ENCODE measurements at places on chromosomes 16 and 17.

DNA sequence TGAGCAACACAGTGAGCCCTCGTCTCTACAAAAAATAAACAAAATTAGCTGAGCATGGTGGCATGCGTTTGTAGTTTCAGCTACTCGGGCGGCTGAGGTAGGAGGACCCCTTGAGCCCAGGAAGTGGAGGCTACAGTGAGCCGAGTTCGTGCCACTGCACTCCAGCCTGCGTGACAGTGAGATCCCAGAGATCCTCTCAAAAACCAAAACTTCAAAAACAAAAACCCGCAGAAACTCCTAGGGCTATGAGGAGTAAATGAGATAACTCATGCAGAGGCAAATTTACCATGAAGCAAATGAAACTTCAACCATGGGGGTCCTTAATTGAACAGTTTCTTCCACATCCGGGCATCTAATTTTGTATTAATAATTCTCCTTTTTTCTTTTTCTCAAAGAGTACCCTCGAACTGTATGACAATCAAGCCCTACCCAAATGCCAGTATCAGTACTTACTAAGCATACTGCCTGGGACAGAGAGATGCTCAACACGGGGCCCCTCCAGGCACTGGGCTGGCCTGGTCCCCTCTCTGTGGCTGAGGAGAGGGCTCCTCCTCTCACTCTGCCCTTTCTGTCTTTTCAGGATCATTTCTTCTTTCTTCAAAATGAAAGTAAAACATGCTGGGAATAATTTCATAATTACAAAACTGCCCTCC is 789 bp upstream of the PIPOX start:
- DNase-seq = no peak

DNA sequence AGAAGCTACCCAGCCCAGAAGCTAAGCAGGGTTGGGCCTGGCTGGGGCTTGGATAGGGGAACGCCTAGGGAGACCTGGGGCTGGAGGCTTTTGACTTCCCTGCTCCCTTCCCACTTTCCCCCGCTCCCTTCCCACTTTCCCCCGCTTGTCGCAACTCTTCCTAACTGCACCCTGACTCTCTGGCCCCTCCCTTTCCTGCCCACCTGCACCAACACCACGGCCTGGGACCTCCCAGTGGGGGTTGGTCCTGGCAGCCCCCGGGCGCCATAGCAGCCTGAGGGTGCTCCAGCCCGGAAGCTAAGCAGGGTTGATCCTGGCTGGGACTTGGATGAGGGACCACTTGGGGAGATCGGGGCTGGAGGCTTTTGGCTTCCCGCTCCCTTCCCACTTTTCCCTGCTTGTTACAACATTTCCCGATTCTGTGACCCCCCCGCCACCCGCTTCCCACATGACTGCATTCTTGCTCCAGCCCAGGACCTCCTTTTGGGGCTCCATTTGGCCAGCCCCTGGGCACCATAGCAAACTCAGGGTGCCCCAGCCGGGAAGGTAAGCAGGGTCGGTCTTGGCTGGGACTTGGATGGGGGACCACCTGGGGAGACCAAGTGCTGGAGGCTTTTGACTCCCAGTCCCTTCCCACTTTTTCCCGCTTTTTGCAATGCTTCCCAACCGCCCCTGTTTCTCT is 2287.0 kb downstream of the TP53TG3F start:
- no peak for DNase-seq

- DNase-seq = no peak
Measured at GRCh38 chr16:31403590-31404352, 10.6 kb downstream of the ITGAD start.

GRCh38 chr17:57487573-57487972 is 231.2 kb downstream of the MSI2 start:
- DNase-seq = no peak

GRCh38 chr17:74231928-74232907 is 18.8 kb downstream of the TTYH2 start:
- DNase-seq = no peak

Data from HuH-7.5 (cell line).